ENCODE measurements at places on chromosomes 1 and 21.
A peak's percentile ranks its signal among the peaks of the same experiment; 100 is the strongest.

DNA sequence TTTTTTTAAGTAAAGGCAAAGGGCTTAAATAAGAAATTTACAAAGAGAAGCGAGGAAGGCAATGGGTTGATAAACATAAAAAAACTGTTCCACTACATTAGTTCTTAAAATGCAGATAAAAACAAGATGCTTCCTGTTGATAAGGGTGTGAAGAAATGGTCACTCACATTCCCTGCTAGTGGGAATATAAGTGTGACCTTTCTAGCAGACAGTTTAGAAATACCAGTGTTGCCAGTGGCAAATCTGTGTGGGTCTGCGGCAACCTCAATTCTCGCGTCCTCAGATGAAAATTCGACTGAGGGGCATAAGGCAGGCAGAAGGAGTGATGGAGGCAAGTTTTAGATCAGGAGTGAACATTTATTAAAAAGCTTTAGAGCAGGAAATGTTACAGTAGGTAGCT, 151.1 kb downstream of the NTNG1 start:
- DNase-seq = no peak

- no peak for DNase-seq
Observed at GRCh38 chr1:23816361-23816760, 8.9 kb downstream of the HMGCL start.

- DNase-seq = no peak
Observed at GRCh38 chr1:230536641-230537155, 105.6 kb upstream of the COG2 start.

DNA sequence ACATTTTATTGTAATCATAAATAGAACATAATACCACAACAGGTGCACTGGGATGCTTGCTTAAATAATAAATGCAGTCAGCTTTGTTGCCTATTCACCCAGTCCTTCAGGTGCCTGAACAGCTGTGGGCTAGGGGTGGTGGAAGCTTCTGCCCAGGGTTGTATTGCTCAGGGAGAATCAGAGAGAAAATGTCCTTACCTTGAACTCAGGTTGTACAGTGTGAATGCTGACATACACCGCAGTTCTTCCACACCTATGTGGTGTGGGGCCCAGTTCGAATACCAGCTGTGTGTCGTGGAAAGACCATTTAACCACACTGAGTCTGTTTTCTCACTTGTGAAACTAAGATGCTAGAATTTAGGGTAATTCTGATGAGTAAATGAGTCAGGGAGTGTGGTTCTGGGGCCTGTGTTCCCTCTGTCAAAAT, 115.7 kb upstream of the ATP1A1 start:
- no peak for DNase-seq

DNA sequence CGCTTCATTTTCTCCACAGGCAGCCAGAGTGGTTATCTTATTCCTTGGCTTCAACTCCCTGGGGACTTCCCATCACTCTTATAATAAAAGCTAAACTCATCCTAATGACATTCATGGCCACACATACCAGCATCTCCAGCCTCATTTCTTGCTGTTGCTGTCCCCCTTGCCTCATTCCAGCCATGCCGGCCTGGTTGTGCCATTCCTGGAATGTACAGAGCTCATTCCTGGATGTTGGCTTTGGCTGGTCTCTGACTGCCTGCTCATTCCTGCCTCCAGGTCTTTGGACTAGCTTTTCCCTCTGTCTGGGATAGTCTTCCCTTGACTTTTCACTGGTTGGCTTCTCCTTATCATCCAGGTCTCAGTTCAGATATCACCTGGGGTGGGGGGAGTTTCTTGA, 2.4 kb upstream of the PEF1 start:
- DNase-seq = no peak

DNA sequence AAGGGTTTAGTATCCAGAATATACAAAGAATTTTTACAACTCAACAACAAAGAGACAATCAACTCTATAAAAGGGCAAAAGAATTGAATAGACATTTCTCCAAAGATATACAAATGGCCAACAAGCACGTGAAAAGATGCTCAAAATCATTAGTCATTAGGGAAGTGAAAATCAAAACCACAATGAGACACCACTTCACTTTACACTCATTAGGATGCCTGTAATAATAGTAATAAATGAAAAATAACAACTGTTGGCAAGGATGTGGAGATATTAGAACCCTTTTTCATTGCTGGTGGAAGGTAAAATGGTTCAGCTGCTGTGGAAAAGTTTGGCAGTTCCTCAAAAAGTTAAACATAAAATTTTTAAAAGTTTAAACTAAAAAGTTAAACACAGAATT, 7.0 kb upstream of the ABCD3 start:
- DNase-seq = no peak

DNA sequence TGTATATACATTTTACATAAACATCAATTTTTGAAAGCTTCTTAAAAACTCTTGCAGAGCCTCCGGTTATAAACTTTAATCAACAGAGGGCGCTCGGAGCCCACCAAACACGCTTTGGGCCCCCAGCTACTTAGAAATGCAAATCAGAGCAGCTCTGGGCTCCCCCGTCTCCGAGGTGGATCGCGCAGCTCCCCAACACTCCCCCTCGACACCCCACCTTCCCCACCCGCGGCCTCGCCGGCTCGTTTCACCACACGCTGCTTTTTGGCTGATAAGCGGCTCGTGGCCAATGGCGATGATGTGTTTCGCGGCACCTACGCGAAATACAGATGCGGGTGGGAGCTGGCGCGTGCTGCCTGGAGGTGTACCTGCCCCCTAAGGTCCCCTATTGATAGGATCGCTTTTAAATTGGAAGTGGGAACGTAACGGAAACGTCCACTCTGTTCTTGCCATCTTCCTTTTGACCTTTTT, 1.7 kb upstream of the KIF26B start:
- peak; percentile 15 for DNase-seq

- DNase-seq = no peak
Observed at GRCh38 chr1:221031458-221032203, 152.4 kb downstream of the HLX start.

DNA sequence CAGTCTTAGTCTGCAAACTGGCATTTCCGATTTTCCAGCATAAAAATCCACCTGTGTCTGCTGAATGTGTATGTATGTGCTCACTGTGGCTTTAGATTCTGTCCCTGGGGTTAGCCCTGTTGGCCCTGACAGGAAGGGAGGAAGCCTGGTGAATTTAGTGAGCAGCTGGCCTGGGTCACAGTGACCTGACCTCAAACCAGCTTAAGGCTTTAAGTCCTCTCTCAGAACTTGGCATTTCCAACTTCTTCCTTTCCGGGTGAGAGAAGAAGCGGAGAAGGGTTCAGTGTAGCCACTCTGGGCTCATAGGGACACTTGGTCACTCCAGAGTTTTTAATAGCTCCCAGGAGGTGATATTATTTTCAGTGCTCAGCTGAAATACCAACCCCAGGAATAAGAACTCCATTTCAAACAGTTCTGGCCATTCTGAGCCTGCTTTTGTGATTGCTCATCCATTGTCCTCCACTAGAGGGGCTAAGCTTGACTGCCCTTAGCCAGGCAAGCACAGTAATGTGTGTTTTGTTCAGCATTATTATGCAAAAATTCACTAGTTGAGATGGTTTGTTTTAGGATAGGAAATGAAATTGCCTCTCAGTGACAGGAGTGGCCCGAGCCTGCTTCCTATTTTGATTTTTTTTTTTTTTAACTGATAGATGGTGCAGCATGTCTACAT, 2.5 kb upstream of the OLFML3 start:
- no peak for DNase-seq
